ENCODE measurements at places on chromosomes 16 and 17.

DNA sequence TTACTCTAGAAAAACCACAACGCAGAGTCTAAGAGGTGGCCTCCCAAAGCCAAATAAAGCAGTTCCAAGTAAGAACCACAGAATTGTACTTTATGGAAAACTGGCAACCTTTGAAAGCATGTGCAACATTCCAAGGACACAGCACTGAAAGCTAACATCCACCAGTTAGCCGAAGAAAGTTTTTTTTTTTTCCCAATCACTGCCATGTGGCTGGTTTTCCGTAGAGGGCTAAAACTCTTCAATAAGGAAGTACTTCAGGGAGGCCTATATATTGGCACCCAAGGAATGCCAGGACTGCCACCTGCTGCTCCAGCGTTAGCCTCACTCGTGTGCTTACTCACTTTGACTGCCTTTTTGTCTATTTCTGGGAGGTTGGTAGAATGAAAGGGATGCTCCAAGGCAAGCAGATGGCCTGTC lies 25.2 kb downstream of the CEP95 start:
- DNase-seq: no peak

- no peak for DNase-seq
Measured at GRCh38 chr17:63477480-63478440, 899 bp downstream of the ACE start.

GRCh38 chr16:56753410-56753809 lies 23.5 kb downstream of the NUP93 start:
- DNase-seq: no peak

DNA sequence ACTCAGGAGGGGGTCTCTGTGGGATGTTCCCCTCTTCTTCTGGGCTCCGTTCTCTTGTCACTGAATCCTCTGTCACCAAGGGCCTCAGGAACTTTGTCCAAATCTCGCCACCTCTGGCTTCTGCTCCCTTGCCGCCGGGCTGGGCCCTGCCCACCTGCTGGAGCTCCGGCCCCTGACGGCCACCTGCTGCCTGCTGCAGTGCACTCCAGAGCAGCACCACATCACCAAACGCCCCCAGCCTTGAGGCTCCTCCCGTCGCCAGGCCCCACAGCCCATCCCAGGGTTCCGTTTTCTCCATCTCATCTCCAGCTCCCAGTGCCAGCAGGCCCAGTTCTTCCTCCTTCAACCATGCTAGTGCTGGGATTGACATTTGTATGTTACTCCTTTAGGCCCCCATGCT lies 43.6 kb downstream of the FOXL1 start:
- no peak for DNase-seq

- DNase-seq: no peak
Measured at GRCh38 chr16:14628806-14629611, 1.1 kb downstream of the PARN start.

DNA sequence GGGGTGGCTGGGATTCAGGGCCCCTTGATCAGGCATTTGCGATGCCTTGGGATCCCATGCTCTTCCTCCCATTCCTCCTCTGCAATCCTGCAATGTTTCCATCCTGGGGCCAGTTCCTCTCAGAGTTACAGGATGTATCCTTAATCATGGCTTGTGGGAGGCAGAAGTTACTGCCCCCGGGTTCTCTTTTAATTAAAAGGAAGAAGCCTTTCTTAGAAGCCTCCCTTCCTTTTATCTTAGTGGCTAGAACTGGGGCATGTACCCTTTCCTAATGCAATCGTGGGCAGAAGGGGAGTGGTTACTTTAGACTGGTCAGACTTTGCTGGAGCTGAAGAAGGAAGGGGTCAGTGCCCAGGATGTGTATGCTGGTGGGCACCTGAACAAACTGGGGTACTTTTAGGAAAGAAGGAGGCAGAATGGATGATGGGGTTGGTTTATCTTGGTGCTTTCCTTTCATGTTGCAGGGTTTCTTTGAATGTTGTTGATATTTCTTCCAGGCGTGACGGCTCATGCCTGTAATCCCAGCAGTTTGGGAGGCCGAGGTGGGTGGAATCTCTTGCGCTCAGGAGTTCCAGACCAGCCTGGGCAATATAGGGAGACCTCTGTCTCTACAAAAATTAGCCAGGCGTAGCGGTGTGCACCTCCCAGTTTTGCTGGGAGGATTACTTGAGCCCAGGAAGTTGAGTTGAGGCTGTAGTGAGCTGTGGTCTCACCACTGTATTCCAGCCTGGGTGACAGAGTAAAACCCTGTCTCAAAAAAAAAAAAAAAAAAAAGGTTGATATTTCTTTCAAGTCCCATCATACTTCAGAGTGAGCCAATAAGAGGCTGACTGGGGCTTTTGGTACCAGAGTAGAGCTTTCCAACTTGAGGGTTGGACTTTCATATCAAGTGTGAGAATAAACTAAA lies 13.2 kb upstream of the SPN start:
- DNase-seq: no peak

DNA sequence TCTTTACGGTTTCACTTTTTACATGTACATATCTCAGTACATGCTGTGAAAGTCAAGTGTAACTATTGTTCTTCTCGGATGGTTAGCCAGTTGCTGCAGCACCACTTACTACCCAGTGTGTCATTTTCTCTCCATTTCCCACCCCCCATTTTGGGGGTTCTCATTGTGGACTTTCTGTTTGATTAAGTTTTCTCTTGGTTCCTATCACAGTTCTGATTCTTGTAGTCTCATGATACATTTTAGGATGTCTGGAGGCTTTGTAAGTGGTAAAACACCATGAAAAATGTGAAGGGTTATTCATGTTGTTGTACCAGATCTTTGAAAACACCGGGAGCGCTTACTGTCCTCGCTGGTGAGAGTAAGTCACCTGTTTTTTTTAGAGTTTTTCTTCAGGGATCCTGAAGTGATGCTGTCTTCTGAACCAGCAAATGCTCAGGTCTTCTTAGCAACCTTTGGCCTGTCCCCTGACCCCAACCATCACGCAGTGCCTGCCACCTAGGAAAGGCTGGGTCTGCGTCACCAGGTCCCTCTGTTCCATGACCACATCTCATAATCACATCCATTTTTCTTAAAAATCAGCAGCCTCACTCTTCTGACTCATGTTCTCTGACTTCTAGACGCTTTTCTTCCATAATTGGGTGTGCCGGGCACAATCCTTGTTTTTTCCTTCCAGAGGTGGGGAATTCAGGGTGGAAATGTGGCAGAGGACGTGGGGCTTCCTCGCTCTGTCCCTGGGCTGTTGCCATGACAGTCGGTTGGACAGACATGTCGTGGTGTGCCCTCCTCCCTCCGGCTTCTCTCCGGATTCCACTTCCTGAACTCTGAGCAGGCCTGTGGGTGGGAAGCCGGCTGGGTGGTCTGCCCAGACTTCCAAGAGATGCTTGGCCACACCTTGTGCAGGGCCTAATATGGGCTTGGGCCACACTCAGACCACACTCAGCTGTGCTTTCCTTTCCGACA lies 102.6 kb downstream of the NTN1 start:
- DNase-seq: no peak

GRCh38 chr17:76261421-76262215 lies 3.5 kb upstream of the UBALD2 start:
- DNase-seq: no peak

DNA sequence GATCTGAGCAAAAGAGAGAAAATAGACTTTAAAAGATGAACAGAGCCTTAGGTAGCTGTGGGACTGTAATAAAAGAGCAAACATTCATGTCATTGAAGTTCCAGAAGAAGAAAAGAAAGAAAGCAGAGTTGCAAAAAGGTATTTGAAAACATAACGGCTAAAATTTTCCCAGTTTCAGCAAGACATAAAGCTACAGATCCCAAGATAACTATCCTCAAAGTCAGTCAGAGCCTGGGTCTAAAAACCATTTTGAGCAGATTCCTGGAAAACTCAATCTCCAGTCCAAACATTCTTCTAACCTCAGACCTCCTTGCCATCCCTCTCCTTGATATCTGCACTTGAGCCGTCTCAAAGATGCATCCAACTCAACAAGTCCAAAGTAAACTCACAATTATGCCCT lies 20.9 kb upstream of the CD300E start:
- no peak for DNase-seq

DNA sequence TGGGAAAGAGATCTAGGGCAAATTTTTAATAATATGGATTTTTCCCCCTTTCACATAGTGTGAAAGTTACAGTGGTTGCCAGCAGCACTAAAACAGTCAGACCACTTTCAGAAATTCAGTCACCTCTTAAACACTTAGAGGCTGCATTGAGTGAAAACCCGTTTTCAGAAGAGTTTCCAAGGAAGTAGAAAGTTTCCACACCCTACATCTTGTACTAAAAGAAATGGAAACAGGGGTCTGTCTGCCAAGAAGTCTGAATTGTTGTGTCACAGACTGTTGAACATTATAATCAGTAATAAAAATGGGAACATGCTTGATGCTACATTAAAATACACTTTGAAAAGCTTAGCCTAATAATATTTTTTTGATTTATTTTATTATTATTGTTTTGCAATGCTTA lies 278.9 kb upstream of the KCNJ16 start:
- DNase-seq: no peak

- DNase-seq: no peak
Measured at GRCh38 chr16:86850670-86851069, 272.3 kb downstream of the FOXL1 start.

DNA sequence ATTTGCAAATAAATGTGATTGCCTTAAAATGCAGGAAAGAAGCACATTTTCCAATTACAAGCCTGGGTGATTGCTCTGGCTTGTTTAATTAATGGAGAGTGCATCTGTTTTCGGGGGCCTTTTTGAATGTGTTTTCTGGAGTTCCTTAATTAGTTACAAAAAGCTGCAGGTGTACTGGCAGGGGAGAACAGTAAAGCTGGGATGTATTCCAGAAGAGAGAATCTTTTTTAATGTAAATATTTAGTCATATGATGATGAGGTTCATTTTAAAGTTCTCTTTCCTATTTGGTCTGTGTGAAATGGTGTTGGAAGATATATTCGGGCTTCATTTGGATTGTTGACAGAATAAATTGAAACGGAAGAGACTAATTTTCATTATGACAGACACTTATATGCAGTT lies 70.9 kb upstream of the N4BP1 start:
- DNase-seq: no peak

DNA sequence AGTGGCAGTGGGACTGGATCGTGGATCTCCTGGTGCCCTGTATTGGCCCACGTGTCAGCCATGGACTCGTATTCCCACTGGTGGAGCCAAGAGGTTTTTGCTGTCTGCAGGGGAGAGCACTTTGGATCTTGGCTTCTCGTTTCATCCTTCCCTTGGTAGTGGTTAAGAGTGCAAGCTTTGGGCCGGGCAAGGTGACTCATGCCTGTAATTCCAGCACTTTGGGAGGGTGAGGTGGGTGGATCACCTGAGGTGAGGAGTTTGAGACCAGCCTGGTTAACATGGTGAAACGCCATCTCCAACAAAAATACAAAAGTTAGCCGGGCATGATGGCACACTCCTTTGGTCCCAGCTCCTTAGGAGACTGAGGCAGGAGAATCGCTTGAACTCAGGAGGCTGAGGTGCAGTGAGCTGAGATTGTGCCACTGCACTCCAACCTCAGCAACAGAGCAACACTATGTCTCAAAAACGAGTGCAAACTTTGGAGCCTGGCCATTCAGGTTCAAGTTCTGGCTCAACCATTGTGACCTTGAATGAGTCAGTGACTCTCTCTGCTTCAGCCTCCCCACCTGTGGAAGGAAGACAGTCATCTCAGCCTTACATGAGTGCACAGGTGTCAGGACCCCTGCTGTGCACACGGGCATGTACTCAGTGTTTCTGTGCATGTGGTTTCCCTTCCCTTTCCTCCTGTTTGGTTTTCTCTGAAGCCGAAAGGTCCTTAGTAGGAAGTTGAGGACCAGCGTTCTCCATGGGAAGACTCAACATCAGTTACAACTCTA lies 57.4 kb downstream of the PLCG2 start:
- no peak for DNase-seq

DNA sequence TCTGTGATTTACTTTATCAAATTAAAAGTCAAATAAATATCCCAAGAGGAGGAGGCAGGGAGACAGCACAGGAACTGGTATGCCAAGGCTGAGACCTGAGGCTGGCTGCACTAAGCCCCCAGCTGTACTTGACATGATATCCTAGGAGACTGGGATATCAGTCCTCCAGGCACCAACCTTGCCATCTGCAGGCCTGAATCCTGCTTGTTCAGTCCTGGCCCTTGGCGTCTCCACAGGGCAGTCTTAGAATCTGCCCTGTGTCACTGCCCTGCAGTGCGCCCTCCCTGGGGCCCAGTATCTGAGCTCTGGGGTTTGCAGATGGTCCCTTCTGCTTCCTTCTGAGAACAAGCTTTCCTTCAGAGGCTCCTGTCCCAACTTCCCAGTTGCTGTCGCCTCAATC lies 75.9 kb downstream of the HS3ST3A1 start:
- no peak for DNase-seq

GRCh38 chr17:45430738-45431530 lies 1.7 kb downstream of the ARHGAP27 start:
- DNase-seq: no peak

GRCh38 chr17:49216953-49217650 lies 6.6 kb downstream of the ABI3 start:
- no peak for DNase-seq

GRCh38 chr16:22915003-22915402 lies 101.0 kb downstream of the HS3ST2 start:
- DNase-seq: no peak

- no peak for DNase-seq
Measured at GRCh38 chr17:17051791-17052461, 9.7 kb downstream of the MPRIP start.

DNA sequence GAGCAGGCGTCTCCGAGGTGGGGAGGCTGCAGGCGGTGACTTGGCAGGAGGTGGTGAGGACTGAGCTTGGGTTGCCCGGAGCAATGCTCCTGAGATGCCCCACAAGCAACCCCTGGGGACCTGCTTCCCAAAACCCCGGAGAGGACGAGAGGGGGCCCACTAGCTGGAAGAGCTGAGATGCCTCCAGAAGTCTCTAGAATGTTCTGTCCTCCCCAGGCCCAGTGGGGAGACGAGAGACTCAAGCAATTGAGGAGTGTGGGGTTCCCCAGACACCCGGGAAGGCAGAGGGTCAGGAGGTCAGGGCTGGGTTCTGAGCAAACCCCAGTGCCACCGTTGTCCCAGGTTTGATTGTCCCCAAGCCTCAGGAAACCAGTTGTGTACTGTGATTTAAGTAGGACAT lies 21.2 kb upstream of the ATP2C2 start:
- no peak for DNase-seq

- DNase-seq: no peak
Measured at GRCh38 chr17:58533616-58534188, 19.3 kb upstream of the MTMR4 start.
